ENCODE measurements at places on chromosomes 12 and 14.
A peak's percentile ranks its signal among the peaks of the same experiment; 100 is the strongest.

GRCh38 chr14:94278731-94279130 lies 14.3 kb downstream of the SERPINA10 start:
- H3K4me1 ChIP-seq = no peaks in the 10 kb centered on the region
- DNase-seq = no peak
- H3K27ac ChIP-seq = no peak overlapping the region
- no peaks in the 10 kb centered on the region for H3K36me3 ChIP-seq
- H3K27me3 ChIP-seq = no peaks in the 10 kb centered on the region

DNA sequence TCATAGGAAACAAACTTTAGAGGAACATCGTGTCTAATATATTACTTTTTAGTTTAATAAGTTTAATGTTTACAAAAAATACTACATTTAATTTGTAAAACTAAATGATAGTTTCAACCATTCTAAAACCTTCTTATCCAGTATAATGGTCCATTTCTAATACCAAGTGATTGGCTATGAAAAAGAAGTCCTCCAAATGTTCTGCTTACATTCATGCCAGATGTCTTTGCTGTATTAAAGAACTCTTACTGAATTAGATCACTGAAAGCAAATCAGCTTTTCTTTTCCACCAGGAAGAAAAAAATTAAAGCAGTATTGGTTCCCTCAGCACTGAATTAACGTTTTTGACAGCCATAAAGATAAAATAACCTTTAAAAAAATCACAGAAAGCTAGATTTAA lies 3.7 kb downstream of the NOVA1 start:
- H3K4me1 ChIP-seq = peaks cover 2% of the 10 kb centered on the region
- no peak overlapping the region for H3K27ac ChIP-seq
- H3K36me3 ChIP-seq = no peaks in the 10 kb centered on the region
- no peak for DNase-seq

DNA sequence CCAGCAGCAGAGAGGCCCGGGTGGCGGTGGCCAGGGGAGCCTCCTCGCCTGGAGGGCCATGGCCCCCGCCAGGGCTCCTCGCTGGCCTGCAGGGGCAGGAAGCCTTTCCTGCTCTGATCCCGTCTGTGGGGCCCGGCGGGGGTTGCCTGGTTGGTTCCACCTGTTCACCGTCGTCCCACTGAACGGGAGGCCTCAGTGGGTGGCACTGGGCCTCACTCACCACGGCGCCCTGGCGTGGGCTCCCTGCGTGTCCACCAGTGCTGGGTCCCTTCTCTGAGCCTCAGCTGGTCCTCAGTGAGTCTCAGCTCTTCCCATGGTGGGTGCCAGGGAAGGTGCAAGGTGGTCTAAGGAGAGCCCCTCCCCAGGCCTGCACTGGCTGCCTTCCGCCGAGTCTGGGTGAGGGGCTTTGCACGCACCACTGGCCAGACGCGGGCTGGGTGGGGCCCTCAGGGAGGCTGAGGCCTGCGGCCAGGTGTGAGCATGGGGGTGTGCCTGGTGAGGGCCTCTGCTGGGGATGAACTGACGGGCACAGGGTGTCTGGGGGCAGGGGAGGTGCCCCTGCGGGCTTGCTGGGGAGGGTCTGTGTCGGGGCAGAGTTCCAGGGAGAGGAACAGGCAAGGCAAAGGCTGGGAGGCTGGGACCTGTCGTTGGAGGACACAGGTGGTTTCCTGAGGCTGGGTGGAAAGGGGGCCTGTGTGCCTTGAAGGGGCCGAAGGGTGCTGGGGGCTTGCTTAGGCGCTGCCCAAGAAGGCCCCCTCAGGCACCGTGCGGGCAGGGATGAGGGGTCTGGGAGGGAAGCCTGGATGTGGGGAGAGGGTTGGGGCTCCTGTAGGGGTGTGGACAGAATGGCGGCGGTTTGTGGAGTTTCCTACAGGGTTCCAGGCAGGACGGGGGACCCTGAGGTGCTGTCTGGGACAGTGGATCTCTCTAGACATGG lies 339.8 kb downstream of the TMEM121 start:
- H3K4me1 ChIP-seq = peaks cover 57% of the 10 kb centered on the region
- peak overlapping the region; percentile 62 for H3K27ac ChIP-seq
- DNase-seq = peak; percentile 19
- peaks cover 10% of the 10 kb centered on the region for H3K36me3 ChIP-seq

- no peak overlapping the region for H3K27ac ChIP-seq
- H3K4me1 ChIP-seq = peaks cover 61% of the 10 kb centered on the region
Measured at GRCh38 chr14:81172353-81172752, 48.4 kb downstream of the GTF2A1 start.

DNA sequence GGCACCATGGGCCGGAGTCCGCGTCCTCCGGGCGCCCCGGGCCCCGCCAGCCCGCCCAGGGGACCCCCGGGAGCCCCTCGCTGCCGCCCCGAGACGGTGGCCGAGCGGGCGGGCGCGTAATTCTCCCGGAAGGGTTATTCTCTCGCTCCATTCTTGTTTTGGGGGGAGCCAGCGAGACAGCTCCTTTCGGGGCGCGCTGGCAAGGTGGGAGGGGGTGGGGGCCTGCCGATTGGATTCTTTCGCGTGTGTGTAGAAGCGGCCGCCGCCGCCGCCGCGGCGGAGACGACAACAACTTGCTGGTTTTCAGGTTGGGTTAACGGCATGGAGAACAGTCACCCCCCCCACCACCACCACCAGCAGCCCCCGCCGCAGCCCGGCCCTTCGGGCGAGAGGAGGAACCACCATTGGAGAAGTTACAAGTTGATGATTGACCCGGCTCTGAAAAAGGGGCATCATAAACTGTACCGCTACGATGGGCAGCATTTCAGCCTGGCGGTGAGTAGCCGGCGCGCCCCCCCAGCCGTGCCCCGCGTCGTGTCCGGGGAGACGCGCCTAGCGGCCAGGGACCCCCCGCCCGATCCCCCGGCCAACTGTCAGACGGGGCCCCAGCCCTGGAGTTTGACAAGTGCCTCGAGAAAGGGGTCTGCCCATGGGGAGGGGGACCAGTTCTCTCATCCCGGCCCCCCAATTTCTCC lies 755 bp downstream of the SETD1B start:
- H3K36me3 ChIP-seq = peaks cover 51% of the 10 kb centered on the region
- peaks cover 3% of the 10 kb centered on the region for H3K27me3 ChIP-seq
- peak overlapping the region; percentile 99 for H3K27ac ChIP-seq
- peak; percentile 67 for DNase-seq
- H3K4me1 ChIP-seq = peaks cover 36% of the 10 kb centered on the region
- H3K4me3 ChIP-seq = peak overlapping the region; percentile 94

DNA sequence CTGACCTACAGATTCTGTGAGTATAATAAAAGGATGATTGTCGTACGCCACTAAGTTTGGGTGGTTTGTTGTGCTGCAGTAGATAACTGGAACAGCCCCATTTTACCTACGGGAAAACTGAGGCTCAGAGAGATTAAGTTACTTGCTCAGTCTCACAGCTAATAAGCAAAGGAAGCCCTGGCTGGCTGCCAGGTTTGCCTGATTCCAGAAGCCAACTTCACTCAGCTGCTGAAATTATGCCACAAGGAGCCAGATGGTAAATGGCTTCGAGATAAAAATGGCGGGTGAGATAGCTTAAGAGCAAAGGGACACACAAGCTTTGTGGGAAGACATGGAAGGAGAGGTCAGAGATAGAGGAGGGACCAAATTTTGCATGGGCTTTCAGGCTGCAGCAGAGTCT lies 191.5 kb upstream of the NOS1 start:
- H3K4me3 ChIP-seq = no peak overlapping the region
- DNase-seq = no peak
- H3K4me1 ChIP-seq = no peaks in the 10 kb centered on the region
- H3K36me3 ChIP-seq = no peaks in the 10 kb centered on the region
- no peak overlapping the region for H3K27ac ChIP-seq

- DNase-seq = peak; percentile 71
- no peaks in the 10 kb centered on the region for H3K4me1 ChIP-seq
- no peak overlapping the region for H3K27ac ChIP-seq
- peaks cover 3% of the 10 kb centered on the region for H3K27me3 ChIP-seq
- no peaks in the 10 kb centered on the region for H3K36me3 ChIP-seq
Measured at GRCh38 chr12:48542300-48542928, 17.0 kb downstream of the OR8S1 start.

- H3K36me3 ChIP-seq = peaks cover 30% of the 10 kb centered on the region
- peaks cover 2% of the 10 kb centered on the region for H3K4me1 ChIP-seq
- H3K4me3 ChIP-seq = no peak overlapping the region
- H3K27me3 ChIP-seq = no peaks in the 10 kb centered on the region
- no peak overlapping the region for H3K27ac ChIP-seq
- no peak for DNase-seq
Measured at GRCh38 chr14:53055003-53055402, 98.1 kb downstream of the DDHD1 start.

GRCh38 chr12:23744696-23745095 lies 204.8 kb downstream of the SOX5 start:
- no peaks in the 10 kb centered on the region for H3K27me3 ChIP-seq
- H3K27ac ChIP-seq = no peak overlapping the region
- no peaks in the 10 kb centered on the region for H3K36me3 ChIP-seq

DNA sequence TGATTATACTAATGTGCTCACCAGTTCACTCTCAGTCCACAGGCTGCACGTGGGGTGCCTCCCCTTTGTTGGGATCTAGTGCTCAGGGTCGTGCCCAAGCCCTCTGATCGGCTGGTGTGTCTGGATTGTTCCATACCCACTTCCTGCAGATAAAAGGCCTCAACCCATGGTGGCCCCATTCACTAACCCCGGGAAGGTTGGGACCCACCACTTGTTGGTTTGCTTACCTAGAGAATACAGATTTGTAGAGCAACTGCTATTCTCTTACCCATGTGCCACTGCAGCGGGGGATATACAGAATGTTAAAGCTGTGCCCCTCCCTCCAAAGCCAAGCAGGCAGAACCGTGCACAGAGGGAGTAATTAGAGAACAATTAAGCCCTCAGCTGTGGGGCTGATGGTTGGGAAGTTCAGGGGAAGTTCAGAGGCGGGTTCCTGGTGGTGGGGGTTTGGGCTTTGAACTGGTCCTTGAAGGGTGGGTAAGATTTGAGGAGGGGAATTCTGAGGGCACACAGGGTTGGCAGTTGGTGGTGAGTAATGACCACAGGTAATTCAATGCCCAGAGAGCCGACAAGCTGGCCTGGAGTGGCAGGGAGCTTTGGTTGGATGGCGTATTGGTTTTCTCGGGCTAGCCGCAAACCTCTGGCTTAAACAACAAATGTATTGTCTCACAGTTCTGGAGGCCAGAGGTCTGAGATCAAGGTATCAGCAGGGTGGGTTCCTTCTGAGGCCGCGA lies 68.8 kb downstream of the ADCK1 start:
- H3K4me1 ChIP-seq = no peaks in the 10 kb centered on the region
- no peak for DNase-seq
- no peak overlapping the region for H3K4me3 ChIP-seq
- H3K36me3 ChIP-seq = peaks cover 2% of the 10 kb centered on the region

GRCh38 chr12:32002848-32003493 lies 43.8 kb downstream of the RESF1 start:
- H3K36me3 ChIP-seq = peaks cover 36% of the 10 kb centered on the region
- peak overlapping the region; percentile 49 for H3K27ac ChIP-seq
- H3K4me3 ChIP-seq = no peak overlapping the region
- H3K4me1 ChIP-seq = no peaks in the 10 kb centered on the region
- no peak for DNase-seq
- no peaks in the 10 kb centered on the region for H3K27me3 ChIP-seq

DNA sequence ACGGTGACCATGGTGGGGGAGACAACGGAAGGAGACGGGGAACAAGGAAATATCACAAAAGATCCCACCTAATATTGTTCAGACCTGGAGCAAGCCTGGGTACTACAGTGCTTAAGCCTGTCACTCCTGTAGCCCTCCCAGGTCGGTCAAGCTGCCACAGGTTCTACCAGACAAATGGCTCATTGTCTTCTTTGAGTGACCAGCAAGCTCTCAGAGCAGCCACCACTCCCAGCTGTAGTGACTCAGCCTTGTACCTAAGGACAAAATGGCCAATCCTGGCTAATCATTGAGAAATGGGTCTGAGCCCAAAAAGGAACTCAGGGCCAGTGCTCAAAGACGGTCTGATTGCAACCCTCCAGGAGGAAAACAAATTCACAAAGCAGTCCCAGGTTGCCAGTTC lies 238.4 kb upstream of the NOS1 start:
- DNase-seq = no peak
- H3K36me3 ChIP-seq = no peaks in the 10 kb centered on the region
- no peak overlapping the region for H3K4me3 ChIP-seq

- peak overlapping the region; percentile 19 for H3K4me3 ChIP-seq
- H3K27ac ChIP-seq = peak overlapping the region; percentile 47
- no peaks in the 10 kb centered on the region for H3K36me3 ChIP-seq
- H3K27me3 ChIP-seq = peaks cover 6% of the 10 kb centered on the region
Measured at GRCh38 chr12:54360717-54361456, 3.4 kb downstream of the GPR84 start.

- H3K4me1 ChIP-seq = no peaks in the 10 kb centered on the region
- H3K27ac ChIP-seq = no peak overlapping the region
- no peaks in the 10 kb centered on the region for H3K36me3 ChIP-seq
Measured at GRCh38 chr12:129750421-129750820, 153.4 kb downstream of the TMEM132D start.

DNA sequence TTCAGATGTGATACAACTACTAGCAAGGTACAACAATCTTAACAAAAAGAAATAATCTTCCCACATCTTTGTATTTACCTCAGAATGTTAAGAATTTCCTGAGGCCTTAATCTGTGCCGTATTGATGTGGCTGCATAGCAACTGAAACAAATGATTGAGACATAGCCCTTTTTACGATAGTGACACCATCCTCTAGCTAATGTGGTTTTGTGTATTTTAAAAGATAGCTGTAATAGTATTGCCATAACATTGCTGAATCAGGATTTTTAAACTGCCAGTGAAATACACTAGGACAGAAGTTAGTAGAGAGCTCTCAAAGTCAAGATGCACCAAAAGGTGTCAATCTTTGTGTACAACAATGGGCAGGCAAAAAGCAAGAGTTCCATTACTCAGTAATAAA lies 11.9 kb downstream of the NPAS3 start:
- no peak overlapping the region for H3K4me3 ChIP-seq
- no peak for DNase-seq
- no peaks in the 10 kb centered on the region for H3K4me1 ChIP-seq
- no peaks in the 10 kb centered on the region for H3K36me3 ChIP-seq
- H3K27ac ChIP-seq = no peak overlapping the region

DNA sequence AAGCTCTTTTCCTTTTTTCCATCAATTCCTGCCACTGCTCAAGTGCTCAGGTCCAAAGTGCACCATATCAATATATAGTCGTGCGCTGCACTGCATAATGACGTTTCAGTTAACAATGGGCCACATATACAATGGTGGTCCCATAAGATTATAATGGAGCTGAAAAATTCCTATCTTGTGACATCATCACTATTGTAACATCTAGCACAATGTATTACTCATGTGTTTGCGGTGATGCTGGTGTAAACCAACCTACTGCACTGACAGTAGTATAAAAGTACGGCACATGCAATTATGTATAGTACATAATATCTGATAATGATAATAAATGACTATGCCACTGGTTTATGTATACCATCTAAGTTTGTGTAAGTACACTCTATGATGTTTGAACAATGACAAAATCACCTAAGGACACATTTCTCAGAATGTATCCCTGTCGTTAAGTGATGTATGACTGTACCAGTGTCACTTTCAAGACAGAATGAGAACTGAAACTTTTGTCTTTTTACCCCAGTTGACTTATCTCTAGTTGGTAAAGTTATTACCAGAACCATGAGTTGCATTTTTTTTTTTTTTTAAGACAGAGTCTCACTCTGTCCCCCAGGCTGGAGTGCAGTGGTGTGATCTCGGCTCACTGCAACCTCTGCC lies 53.7 kb upstream of the INSM2 start:
- DNase-seq = no peak
- no peaks in the 10 kb centered on the region for H3K4me1 ChIP-seq
- H3K4me3 ChIP-seq = no peak overlapping the region
- H3K27me3 ChIP-seq = no peaks in the 10 kb centered on the region

- peaks cover 8% of the 10 kb centered on the region for H3K4me1 ChIP-seq
- no peak overlapping the region for H3K4me3 ChIP-seq
- DNase-seq = no peak
- H3K36me3 ChIP-seq = no peaks in the 10 kb centered on the region
Measured at GRCh38 chr14:33844118-33844517, 106.8 kb downstream of the EGLN3 start.
